Fibroblast of pulmonary artery (primary cell): ENCODE measurements at places on chromosomes 13 and 19.

DNA sequence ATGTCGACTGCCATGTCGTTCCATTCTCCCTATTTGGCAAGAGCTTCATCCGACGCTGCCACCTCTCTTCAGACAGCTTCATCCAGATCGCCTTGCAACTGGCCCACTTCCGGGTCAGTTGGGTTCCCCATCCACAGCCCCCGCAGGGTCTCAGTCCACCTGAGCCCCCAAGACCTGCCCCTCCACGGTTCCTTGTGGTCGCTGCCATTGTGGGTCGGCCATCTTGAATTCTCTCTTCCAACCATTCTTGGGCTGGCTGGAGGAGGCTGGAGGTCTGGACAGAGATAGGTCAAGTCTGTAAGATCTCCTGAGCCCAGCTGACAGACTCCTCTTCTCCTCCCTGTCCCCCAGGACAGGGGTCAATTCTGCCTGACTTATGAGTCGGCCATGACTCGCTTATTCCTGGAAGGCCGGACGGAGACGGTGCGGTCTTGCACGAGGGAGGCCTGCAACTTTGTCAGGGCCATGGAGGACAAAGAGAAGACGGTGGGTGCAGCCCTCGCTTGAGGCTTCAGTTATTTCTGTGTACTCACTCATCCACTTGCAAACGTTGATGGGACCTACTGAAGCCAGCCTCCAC lies 19.5 kb downstream of the CPT1C start:
- DNase-seq = peak; percentile 40

DNA sequence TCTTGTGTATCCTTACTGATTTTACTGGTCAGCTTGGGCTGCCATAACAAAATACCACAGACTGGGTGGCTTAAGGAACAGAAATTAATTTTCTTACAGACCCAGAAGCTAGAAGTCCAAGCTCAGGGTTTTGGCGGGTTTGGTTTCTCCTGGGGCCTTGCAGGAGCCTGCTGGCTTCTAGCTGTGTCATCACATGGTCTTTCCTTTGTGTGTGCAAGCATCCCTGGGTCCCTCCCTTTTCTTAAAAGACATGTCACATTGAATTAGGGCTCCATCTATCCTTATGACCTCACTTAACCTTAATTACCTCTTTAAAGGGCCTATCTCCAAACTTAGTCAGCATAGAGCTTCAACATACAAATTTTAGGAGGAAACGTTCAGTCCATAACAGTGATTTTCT lies 23.4 kb downstream of the UBAC2 start:
- DNase-seq = no peak

DNA sequence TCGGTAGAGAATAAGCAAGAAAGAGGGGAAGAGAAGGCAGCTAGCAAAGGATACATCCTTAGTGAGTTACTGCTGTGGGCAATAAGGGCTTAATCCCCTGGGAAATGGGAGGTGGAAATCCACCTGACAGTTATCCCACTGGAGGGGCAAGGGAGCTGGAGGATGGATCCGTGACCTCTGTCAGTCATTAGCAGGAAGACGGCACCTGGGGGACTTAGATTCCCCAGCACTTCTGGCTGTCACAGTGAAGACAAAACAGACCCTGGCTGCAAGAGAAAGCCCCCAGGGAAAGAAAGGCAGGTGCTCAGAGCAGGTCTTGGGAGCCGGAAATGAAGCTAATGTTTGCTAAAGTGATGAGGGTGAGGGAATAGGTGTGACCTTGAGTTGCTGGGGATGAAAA lies 70.4 kb upstream of the MRI1 start:
- DNase-seq = no peak

- no peak for DNase-seq
Observed at GRCh38 chr19:15439078-15439799, 10.5 kb downstream of the WIZ start.

DNA sequence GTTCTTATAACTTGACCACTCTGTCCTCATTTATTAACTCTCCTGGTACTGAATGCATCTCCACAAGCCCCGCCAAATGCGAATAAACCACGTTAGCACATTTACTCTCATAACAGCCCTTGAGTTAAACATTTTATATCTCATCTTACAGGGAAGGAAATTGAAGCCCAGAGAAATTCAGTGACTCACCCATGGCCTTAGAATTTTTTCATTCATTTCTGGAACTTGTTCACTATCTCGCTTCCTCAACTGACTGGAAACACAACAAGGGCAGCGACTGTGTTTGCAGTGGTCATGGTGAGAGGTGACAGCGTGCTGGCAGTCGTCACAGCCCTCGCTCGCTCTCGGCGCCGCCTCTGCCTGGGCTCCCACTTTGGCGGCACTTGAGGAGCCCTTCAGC lies 39.5 kb downstream of the SERP2 start:
- DNase-seq = peak; percentile 36

- DNase-seq = peak; percentile 42
Observed at GRCh38 chr13:85586422-85586831, 212.8 kb downstream of the SLITRK6 start.

DNA sequence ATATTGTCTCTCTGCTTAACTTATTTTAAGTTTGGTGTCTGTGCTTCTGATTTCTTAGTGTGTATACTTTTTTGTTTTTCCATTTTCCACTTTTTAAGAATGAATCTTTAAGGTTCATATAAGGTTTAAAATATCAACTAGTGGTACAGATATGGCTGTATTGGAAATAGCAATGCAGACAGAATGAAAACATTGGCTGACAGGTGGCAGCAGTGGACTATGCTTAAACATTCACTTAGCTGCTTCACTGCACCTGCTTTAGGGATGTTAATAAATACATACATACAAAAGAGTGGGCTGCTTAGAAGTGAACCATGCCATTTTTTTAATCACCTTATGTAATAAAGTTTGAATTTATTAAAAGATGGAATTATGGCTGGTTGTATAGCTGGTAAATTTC lies 27.3 kb downstream of the TM9SF2 start:
- DNase-seq = no peak

- no peak for DNase-seq
Observed at GRCh38 chr13:113176280-113176679, 17.8 kb downstream of the PROZ start.

DNA sequence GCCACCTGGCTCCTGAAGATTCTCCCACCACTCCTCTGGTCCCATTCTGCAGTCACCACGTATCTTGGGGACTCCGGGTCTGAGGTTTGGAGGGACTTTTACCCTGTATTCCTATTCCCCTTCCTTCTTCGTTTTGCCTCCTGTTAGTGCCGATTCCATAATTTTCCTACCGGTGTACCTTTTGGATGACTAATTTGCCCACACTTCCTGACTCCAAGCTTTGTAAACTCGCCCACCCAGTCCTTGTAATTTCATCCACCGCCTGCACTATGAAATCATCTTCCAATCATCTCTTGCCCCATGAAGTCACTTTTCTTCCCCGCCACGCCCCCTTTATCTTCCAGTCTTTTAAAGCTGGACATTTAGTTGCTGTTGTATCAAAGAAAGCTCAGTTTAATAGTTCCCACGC lies 572 bp downstream of the UCHL3 start:
- DNase-seq = peak; percentile 70

DNA sequence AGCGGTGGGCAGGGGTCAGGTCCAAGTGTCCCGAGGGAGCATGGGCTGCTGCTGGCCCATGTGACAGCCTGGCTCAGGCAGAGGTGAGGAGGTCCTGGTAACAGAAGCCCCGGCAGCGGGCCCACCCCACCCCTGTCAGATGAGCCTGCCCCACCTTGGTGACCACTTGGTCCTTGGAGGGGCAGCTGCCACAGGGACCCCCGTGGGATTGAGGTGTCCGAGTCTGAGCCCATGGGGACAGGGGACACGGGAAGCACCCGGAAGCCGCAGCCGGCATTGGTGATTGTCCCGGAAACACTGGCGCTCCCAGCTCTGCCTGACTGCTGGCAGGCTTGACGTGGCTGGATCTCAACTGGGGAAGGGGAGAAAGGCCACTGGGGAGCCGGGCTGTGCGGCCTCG lies 149.1 kb downstream of the KDM4B start:
- DNase-seq = no peak

DNA sequence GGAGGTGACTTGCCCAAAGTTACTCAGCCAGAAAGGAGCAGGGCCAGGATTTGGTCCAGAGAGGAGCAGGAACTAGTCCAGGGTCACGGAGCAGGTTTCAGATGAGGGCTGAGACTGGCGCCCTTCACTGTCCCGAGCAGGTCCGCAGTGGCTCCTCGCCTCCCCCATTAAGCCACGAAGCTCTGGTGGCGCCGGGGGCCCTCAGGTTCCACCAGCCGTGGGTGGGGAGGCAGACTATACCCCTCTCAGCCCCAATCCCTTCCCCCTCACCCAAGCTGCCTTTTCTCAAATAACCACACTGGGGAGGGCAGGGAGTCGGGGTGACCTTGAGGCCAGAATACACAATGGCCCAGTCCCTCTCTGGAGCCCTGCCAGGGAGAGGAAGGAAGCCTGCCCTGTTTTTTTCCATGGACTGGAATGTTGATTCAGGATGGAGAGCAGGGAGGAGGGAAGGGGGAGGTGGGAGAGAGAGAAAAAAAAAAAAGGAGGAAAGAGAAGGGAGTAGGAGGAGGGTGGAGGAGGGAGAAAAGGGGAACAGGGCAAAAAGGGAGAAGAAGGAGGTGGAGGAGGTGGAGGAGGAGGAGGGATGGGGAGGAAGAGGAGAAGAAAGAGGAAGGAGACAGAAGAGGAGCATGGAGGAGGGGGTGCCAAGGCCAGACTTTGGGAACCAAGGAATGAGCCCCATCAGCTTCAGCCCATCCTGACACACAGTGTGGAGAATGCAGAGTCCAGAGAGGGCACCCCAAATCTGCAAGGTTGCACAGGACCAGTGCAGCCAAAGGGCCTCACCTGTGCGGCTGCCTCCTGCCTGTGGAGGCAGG lies 19.7 kb downstream of the CEACAM16 start:
- peak; percentile 93 for DNase-seq

DNA sequence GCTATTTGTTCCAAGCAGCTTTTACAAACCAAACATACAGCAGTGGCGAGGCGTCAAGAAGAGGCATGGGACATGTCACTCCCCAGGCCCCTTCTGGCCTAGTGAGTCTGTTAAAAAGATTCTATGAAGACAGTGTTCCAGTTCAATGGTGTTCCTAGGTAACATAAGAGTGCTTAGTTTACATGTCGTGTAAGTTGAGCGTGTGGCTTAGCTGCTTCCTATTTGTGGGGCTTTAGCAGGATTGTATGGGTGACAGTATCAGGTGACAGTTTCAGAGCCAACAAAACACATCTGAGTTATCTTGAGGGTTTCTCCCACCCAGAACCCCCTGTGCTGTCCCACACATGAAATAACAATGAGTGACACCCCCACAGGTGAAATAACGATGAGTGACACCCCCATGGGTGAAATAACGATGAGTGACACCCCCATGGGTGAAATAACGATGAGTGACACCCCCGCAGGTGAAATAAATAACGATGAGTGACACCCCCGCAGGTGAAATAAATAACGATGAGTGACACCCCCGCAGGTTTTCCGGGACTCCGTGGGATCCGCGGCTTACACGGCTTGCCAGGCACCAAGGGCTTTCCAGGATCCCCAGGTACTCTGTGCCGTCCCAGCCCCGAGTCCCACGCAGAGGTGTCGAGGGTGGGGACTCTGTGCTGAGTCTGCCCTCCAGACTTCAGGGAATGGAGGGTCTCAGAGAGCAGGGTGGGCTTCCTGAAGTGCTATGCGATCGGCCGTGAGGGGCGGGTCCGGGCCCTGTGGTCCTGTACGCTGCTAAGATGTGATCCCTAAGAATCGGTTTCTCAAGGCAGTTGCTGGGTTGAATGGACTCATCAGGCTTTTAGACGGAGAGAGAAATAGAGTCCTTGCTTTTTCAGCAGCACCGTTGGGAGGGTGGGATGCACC lies 68.6 kb downstream of the RAB20 start:
- no peak for DNase-seq

- DNase-seq = no peak
Observed at GRCh38 chr19:13734751-13735150, 29.6 kb upstream of the MRI1 start.

DNA sequence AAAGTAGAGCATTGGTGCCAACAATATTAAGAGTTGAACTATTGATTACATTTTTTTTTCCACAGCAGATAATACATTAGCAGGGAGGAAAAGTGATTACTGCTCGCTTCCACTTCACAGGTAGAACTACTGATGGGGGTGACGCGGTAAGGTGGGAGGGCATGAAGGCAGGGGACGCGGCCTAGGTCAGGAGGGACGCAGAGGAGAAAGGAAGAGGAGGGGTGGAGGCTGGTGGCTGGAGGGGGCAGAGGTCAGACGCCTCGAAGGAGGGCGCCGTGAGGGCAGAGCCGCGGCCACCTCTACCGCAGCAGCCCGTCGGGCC lies 287 bp upstream of the B3GLCT start:
- DNase-seq = no peak

DNA sequence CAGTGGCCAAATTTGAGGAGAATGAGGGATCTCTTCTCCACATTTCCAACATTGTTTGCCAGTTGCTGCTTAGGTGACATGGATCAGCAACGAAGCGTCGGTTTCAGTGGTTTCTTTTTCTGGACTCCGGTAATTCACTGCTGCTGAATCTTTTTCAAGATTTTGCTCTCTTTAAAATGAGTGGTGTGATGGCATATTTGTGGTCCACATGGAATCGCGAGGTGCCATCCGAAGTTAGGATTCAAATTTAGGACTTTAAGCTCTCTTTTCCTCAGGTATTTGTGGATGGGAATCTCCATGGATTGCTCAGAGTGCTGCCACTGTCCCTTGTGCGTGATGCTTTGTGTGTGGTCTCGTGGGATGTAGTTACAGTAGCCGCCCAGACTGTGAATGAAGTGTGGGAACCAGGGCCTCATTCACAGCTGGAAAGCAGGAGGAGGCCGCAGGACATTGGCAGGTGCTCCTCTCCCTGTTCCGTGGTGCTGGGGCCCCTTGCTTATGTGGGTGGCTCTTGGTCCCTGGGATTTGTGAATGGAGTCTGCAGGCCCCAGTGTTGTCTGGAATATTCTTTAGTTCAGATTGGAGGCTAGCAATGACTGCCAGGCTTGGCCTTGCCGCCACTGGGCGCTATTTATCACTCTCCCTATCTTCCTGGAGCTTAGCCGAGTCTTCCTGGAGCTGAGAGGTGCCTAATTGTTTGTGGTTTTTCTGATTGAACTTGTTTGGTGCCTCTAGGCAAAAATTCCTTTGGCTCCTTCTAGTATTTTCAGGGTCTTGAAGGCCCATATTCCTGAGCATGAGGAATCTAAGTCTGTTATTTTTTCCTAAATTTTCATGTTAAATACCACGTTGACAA lies 1.5 kb downstream of the ILF3 start:
- DNase-seq = peak; percentile 30

DNA sequence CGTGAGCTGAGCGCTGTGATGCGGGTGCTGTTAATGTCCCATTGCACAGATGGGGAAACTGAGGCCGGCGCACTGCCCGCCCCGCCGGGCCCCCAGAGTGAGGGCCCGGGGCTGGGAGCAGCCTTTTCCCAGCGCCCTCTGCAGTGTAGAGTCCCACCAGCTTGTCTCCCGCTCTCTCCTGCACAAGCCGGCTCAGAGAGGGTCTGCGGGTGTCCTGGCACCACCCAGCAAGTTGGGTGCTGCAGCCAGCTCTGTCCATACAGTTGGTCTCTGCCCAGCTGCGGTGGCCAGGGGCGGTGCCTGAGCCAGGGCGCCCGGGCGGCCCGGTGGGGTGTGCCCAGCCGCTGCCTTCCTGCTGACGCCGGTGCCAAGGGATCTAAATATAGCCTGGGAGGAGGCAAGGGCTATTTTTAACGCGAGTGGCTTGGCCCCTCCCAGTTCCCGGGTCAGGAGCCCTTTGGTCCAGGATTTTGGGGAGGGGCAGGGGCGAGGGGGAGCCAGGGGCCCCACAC lies 19.3 kb downstream of the GADD45B start:
- peak; percentile 69 for DNase-seq
